Uterus (tissue), 4 donors: ENCODE measurements at places on chromosomes 3 and 15.
A peak's percentile ranks its signal among the peaks of the same experiment; 100 is the strongest.

DNA sequence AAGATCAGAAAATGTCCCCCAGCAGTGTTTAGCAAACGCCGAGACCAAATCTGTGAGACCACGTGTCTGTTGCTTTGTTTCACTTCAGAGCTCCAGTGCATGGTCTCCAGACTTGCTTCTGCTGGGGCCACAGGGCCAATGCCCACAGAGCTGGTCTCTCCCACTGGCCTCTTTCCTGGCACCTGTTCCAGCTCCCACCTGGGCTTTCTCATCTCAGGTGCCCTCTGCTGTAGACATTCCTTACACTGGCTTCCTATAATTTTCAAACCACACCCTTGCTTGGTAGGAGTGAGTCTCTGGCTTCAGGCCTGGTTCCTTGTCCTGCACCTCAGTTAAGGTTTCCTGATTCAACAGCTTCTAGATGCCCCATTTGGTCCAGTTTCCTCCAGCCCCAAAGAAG is 243.1 kb downstream of the ADAMTS17 start:
- DNase-seq = no peak

DNA sequence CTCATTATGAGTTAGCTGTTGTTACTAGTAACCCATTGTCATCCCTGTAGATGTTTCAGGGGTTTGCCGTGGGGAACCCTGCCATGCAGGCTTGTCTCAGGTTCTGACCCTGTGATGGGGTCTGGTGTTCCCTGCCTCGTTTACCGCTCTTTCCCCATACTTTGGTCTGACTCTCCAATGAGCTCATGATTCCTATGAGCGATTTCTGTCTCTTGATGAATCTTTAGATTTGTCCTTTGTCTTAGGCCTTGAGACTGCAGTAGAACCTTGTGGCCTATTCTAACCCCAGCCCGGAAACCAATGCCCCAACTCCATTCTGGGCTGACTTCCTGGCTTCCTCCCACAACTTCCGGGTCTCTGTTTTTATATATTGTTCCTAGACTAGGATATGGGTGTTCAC is 11.3 kb upstream of the IQGAP1 start:
- no peak for DNase-seq

GRCh38 chr3:16904423-16905417 is 20.0 kb downstream of the PLCL2 start:
- no peak for DNase-seq

DNA sequence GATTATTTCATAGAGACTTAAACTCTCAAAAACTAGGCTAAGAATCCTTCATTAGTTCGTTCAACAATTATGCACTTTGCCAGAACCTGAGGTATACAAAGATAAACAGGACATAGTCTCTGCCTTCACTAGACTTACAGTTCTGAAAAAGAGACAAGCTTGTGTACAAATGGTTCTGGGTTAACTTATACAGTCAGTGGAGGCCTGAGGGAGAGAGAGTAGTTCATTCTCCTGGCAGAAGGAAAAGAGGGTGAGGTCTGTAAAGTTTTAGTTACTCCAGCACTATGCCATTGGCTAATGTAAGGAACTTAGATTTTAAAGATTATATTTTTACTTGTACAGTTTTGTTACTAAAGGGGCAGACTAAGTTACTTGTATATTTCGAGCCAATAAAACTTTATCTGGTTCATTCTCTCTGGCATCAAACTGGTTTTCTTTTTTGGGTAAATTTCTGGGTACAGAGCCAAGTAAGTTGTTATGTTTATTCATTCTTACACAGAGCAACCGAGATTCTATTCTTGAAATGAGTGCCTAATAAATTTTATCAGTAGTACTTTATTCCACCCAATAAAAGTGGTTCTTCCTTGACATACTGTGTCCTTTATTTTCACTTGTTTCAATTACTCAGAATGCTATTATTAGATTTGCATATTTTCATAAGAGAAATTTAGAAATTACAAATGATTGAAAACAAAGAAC is 278.7 kb downstream of the TIGIT start:
- no peak for DNase-seq

GRCh38 chr3:194730365-194730764 is 44.7 kb downstream of the FAM43A start:
- DNase-seq = no peak

DNA sequence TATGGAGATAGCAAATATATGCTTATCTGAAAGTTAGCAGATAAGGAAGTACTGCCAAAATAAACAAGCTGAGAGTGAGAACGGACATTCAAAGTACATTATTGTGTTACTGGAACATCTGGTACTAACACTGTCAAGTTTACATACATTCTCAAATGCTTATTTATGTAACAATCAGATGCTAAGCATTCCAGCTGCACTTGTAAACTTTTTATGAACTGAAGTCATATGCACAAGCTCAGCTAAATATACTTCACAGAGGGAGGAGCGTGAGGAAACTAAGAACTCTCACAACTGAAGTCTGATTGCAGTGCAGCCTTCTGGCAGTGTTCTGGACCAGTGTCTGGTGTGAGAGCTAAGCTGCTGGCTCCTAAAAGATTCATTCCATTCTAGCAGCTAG is 223.7 kb upstream of the NANOGP8 start:
- peak; percentile 28 for DNase-seq

DNA sequence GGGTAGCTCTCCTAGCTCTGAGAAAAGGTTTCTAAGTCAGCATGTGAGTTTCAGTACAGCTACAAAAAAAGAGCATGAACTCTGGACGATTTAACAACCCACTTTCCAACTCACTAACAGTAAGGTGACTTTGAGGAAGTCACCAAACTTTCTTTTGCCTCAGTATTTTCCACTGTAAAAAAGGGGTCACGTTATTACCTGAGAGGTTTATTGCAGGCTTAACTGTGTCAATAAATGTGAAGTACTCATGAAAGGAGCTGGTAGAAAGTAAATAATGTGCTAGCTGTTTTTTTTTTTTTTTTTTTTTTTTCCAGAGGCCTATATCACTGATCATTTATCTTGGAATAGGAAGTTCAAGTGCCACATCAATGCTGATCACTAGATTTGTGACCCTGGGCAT is 89.3 kb downstream of the PLSCR2 start:
- DNase-seq = no peak

GRCh38 chr15:33941279-33942063 is 26.8 kb upstream of the CHRM5 start:
- no peak for DNase-seq

- DNase-seq = peak; percentile 3
Observed at GRCh38 chr3:14773691-14774128, 45.1 kb upstream of the FGD5 start.

DNA sequence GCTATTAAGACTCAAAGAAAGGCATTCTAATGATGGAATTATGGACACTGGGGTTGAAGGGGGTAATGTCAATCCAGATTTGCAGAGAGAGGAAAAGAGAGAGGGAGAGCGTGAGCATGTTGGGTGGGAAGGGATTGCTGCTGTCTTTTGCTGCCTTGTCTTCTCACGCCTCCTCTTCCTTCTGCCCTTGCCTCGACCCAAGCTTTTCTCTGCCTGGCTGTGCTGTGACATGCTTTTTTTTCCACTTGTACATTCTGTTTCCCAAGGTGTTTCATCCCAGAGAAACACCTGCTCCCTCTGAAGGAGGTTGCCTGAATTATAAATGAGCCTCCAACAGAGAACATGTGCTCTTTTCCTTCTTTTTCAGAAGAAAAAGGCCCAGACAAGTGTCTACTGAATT is 80.3 kb downstream of the BDH1 start:
- no peak for DNase-seq

GRCh38 chr3:133448478-133449122 is 48.7 kb downstream of the BFSP2 start:
- no peak for DNase-seq

DNA sequence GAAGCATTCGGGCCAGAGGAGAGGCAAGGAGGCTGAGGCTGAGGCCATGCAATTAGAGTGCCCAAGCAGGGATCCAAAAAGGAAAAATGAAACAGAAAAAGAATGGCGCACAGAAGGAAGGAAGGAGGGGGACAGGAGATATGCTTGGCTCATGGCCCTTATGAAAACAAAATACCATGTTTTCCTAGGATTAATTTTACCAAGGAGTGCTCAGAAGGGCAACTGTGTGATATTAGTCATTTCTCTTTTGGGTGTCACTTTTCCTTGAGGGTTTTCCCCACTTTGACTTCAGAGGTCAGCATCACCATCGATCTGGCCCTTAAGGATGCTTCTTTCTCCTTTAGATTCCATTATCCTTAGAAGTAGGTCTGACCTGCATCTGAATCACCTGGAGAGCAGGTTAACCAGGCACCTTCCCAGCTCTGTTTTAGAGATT is 1.4 kb downstream of the PARP14 start:
- no peak for DNase-seq

- no peak for DNase-seq
Observed at GRCh38 chr3:177800561-177800960, 603.3 kb upstream of the TBL1XR1 start.

- no peak for DNase-seq
Observed at GRCh38 chr3:59878038-59878427, 828.2 kb upstream of the CFAP20DC start.

DNA sequence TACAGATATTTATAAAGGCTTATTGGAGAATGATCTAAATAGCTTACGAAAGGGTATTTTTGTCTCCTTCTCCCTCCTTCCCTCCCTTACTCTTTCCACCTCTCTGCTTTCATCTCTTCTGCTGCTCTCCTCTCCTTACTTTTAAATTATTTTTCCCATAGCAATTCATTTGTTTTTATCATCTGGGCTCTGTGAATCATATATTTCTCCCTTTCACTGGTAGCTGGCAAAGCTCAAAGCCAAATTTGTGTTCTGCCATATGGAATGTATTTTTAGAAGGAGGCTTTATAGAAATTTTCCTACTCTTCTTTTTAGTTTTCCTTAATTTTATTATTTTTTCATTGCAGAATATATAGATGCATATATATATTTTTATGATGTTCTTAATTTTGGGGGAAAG is 385.8 kb downstream of the C3orf38 start:
- DNase-seq = no peak
